Frontal cortex (tissue), 4 donors: ENCODE measurements at places on chromosomes 5 and 9.

DNA sequence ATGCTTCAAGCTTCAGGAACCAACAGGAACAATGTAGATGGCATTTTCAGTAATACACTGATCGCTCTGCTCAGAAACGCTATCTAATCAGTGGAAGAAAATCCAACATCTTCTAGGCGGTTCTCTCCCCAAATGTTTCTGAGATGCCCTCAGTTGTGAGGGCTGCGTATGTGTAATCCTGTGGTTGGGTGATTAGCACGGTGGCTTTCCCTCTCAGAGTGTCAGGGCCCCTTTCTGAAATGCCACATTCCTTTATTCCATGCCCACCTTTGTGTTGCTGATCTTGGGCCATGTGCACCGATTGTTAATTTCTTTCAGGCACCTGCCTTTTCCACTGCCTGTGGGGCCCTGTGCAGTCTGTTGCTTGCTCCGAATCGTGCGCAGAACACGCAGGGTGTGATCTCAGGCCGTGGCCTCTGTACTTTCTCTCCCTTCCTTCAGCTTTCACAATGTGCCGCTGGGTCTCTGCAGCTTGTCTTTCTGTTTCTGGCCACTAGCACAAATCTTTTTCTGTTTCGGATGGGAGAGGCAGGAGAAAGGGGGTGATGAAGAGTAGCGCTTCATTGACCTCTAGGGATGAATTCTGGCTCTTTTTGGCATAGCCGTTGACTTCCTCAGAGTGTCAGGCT, 324.0 kb downstream of the PARP8 start:
- DNase-seq, result no peak

GRCh38 chr9:88745276-88746001, 210.5 kb downstream of the NXNL2 start:
- no peak for DNase-seq

DNA sequence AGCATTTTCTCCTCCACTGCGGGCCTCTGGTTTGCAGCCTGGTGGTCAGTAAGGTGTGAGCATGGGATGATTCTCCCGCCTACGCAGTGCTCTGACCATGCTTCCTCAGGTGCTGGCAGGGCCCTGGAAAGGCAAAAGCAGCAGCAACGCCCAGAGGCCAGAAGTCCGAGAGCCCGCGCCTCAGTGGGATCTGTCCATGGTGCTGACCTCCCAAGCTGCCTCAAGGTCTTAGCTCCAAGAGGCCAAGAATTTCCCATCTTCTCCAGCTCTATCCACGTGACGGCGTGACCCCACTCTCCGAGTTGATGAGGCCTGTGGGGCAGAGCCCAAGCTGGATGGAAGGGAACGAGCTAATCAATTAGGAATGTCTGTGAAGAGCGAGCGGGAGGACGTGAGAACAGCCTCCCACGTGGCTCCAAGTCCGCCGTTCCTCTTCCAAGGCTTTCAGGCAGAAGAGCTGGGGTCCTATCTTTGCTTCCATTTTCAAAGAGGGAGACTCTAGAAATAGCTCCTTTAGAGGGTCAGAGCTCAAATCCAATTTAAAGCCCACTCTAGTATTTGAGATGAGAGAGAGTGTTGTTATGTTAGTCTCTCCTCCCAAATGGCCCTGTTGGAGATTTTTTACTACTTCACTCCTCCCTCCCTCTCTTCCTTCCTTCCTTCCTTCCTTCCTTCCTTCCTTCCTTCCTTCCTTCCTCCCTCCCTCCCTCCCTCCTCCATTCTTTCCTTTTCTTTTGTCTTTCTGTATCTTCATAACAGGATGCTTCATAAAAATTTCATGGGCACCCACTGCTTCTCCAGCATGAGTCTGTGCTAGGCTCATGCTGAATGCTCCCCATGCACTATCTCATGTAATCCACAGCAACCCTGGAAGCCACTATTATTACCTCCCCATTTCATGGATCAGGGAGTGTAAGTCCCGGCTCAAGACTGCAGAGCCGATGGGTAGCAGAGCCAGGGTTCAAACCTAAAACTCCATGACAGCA, 69.3 kb downstream of the OLFM1 start:
- peak; percentile 45 for DNase-seq

- DNase-seq, result no peak
Observed at GRCh38 chr9:97324954-97325353, 17.5 kb downstream of the CCDC180 start.

- DNase-seq, result peak; percentile 62
Observed at GRCh38 chr5:180784497-180785097, 18.0 kb downstream of the MGAT1 start.
